ENCODE measurements at places on chromosomes 6 and 20.

GRCh38 chr6:83702077-83702476 is 6.8 kb downstream of the SNAP91 start:
- DNase-seq, result no peak

DNA sequence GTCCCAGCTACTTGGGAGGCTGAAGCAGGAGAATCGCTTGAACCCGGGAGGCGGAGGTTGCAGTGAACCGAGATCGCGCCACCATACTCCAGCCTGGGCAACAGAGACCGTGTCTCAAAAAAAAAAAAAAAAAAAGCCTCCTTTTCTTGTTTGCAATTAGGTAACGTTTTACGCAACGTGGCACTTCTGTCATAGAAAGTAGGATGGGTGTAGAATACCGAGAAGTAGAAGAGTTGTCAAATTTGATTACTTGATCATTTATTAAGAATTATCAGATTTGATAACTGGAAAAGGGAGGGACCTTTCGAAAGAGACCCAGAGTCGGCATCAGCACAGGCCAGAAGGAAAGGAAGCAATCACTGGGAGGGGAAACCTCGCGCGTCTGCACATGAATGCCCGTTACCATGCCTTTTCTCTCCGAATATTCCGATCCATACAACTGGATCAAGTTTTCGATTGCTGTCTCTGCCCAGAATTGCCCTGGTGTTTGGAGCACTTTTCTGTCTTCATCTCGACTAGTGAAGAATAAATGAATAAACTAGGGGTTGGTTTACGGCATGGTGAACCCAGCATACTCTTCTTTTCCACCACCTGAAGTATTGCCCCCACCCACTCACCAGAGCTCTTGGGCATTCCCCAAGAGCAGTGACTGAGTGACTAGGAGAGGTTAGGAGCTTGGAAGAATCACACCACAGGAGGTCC is 4.5 kb upstream of the TFAP2D start:
- no peak for DNase-seq

DNA sequence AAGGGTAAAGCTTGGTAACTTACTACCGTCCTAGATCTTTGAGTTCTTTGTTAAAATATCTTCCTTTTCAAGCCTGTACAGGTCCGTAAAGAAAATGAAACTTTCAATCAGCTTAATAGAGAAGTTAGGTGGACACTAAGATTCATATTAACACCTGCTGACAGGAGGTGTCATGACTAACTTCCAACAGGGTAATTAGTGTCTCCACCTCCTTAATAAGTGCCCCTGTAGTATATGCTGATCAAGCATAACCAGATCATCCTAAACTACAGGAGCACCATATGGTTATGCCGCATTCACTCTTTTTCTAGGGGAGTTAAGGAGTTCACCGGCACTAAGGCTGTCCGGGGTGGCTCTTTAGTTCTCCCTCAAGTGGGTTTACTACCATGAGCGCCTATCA is 23.9 kb upstream of the RALGAPA2 start:
- DNase-seq, result no peak

- no peak for DNase-seq
Measured at GRCh38 chr6:119608994-119609393, 259.4 kb upstream of the MAN1A1 start.

DNA sequence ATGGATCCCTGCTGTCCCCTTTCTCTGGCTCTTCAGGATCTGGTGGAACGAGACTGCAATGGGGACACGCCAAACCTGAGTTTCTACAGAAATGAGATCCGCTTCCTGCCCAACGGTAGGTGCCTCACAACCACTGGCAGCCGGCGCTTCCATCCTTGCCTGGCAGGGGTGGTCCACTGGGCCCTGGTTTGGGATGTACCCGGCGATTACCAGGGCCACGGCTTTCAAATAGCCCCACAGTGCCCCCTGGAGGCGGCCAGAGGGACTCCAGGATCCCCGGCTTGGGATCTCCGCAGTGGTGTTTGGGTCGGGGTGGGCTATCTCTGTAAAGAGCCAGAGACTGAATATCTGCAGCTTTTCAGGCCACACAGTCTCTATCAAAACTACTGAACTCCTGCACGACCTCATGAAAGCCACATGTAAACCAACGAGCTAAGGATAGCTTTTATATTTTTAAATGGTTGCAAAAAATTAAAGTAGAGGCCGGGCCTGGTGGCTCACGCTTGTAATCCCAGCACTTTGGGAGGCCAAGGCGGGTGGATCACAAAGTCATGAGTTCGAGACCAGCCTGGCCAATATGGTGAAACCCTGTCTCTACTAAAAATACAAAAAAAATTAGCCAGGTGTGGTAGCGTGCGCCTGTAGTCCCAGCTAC is 3.7 kb downstream of the OGFR start:
- DNase-seq, result peak; percentile 83

GRCh38 chr20:58973179-58973578 is 7.9 kb upstream of the NELFCD start:
- DNase-seq, result no peak

GRCh38 chr20:21826976-21827375 is 121.5 kb downstream of the PAX1 start:
- DNase-seq, result no peak
